ENCODE measurements at places on chromosomes 3 and 15.

GRCh38 chr3:187918081-187918644, 172.9 kb upstream of the BCL6 start:
- no peak for DNase-seq

- no peak for DNase-seq
Observed at GRCh38 chr15:59237119-59237855, 30.6 kb downstream of the LDHAL6B start.

- no peak for DNase-seq
Observed at GRCh38 chr3:138043266-138044029, 33.5 kb downstream of the CLDN18 start.

DNA sequence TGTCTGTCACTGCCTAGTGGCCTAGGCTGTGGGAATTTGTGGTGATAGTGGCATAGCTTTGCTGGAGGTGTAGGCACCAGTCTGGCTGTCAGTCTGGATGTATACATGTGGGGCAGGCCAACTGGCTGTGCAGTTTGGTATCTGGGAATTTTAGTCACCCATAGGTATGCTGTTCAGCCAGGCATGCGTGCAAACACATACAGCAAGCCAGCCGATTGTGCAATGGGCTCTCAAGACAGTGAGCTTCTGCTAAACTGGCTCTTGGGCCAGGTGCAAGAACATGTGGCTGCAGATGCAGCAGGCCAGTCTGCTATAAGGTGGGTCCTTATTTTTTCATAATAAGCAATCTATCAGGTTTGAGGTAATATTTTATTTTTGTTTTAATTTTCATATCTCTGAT, 87.1 kb upstream of the PLSCR5 start:
- DNase-seq: no peak

DNA sequence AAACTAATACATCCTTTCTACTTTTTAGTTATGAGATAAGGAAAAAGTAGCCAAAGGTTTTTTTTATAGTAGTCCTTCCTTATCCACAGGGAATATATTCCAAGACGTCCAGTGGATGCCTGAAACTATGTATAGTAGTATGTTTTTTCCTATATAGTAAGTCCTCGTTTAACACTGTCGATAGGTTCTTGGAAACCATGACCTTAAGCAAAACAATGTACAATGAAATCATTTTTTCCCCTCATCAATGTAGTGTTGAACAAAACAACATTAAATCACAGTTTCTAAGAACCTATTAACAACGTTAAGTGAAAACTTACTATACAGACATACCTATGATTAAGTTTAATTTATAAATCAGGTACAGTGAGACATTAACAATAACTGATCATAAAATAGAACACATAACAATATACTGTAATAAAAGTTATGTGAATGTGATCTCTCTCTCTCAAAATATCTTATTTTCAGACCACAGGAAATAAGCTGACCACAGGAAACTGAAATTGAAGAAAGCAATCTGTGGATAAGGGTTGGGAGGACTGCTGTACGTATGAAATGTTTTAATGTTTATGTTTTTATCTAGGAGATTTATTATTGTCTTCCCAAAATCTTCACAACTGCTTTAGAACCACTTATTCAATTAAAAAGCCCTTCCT, 20.6 kb downstream of the COPS2 start:
- DNase-seq: no peak

DNA sequence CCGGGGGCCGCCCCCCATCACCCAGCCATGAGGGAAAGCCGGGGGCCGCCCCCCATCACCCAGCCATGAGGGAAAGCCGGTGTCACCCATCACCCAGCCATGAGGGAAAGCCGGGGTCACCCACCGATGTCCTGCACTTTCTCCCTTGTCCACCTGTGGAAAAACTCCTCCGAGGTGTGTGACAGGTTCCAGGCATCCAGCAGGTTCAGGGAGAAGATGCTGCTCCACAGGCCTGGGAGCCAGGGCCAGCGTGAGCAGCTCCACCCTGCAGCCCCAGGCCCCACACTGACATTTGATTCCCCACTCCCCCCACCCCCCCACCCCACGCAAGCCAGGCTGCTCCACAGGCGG, 15.5 kb upstream of the EHD4 start:
- DNase-seq: no peak

DNA sequence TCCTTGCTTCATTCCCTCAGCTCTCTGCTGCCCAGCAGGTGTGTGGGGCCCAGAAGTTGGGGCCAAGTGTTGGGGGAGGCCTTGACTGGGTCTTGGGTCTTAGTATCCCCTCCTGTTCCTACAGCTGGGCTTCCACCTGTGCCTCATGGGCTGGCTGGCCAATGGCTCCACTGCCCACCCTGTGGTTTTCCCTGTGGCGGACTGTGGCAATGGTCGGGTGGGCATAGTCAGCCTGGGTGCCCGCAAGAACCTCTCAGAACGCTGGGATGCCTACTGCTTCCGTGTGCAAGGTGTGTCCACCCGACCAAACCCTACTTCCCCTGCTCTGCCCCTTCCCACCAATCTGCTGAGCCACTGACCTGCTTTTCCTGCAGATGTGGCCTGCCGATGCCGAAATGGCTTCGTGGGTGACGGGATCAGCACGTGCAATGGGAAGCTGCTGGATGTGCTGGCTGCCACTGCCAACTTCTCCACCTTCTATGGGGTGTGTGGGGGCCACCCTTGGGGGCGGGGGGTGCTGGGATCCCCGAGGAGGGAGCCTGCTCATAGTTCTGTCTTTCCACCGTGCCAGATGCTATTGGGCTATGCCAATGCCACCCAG, 10.9 kb downstream of the NT5DC2 start:
- no peak for DNase-seq

- DNase-seq: no peak
Observed at GRCh38 chr3:21292971-21293370, 458.0 kb downstream of the ZNF385D start.

- DNase-seq: no peak
Observed at GRCh38 chr3:58391156-58391865, 42.3 kb downstream of the PDHB start.

GRCh38 chr3:107236655-107237337, 140.4 kb upstream of the CCDC54 start:
- no peak for DNase-seq

GRCh38 chr15:32956006-32956405, 238.2 kb downstream of the GREM1 start:
- DNase-seq: no peak

DNA sequence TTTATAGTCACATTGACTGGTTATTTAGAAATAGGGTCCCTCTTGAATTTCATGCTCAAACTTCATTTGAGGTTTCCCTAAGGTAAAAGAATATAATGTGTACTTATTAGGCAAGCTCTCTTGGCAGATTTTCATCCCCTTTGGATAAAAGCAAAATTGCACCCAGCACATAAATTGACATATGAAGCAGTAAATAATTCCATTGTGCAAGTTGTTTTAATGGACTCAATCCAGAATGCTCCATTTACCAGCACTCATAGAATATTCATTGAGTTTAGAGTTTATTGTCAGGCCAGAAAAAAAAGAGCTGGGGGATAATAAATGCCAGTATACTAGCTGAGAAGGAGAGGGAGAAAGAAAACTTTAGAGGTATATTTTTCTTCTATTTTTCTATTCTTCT, 136.8 kb downstream of the TPRG1 start:
- DNase-seq: no peak

GRCh38 chr15:58669108-58669507, 80.4 kb downstream of the ADAM10 start:
- DNase-seq: no peak

DNA sequence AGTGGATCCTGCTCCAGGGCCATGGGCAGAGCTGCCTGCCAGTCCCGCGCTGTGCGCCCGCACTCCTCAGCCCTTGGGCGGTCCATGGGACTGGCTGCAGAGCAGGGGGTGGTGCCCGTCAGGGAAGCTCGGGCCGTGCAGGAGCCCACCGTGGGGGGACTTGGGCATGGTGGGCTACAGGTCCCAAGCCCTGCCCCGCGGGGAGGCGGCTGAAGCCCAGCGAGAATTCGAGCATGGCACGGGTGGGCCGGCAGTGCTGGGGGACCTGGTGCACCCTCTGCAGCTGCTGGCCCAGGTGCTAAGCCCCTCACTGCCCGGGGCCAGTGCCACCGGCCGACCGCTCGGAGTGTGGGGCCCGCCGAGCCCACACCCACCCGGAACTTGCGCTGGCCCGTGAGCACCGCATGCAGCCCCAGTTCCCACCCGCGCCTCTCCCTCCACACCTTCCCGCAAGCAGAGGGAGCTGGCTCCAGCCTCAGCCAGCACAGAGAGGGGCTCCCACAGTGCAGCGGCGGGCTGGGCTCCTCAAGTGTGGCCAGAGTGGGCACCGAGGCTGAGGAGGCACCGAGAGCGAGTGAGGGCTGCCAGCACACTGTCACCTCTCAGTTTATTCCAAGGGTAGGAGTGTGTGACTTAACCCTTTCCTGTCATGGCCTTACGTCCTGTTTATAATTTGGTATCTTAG, 129.3 kb downstream of the TMEM108 start:
- DNase-seq: no peak

- no peak for DNase-seq
Observed at GRCh38 chr15:40108061-40108854, 421 bp downstream of the BMF start.

DNA sequence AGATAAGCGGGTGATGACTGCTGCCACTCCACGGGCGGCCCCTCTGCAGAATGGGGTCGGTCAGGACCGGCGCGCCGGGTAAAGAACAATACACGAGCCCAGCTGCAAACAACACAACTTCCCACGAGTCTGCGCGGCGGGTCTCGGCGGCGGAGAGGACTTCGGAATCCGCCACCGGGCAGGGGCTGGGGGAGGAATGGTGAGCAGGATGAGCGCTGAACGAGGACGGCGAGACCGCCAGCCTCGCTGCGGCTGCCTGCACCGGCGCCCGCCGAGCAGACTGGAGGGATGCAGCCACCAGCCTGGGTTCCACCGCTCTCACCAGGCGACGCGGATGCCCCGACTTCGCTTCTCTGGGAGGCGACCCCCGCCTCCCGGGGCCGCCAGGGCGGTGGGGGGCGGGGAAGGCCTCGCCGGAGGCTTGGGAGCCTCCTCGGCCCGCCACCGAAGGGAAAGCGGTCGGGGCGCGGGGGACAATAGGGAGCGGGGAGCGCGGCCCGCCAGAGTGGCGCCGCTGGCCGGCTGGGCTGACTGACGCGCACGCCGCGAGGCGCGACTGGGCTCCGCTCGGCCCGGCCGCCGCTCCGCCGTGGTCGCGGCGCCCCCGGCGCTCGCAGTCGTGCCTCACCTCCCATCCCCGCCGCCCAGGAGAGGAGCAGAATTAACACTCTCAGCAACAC, 515 bp downstream of the ADAM10 start:
- DNase-seq: no peak

DNA sequence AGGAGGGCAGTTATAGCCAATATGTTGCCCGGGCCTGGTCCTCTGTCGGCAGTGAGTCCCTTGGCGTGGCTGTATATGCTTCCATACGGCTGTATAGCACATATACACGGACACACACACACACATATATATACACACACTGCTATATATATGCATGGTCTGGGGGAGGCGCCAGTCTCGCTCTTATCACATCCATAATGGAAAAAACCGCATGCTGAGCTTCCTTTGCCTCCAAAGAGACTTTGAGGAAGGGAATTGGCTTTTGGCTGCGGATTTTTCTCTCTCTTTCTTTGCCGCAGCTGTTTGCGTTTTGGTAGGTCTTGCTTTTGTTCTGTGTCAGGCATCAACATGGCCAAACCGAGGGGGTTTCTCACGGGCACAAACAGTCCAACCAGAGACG, 11.3 kb upstream of the TMEM115 start:
- no peak for DNase-seq

DNA sequence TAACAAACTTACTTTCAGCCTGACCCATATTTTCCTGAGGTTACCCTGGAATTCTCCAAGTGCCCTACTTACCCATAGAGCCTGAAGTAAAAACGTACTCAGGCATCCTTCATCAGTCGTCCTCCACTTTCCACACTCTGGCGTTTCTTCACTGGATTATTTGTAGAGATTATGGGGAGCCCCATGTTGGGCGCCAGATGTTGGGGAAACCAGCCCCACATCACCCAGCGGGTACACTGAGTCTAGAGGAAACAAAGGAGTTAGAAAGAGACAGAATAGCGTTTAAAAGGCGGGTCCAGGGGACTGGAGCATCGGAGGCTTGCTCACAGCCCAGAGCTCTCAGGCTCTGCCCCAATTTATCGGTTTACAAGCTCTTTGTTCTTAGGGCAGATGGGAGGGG, 9.7 kb upstream of the SLC28A2 start:
- DNase-seq: no peak

GRCh38 chr15:37586976-37587375, 347.5 kb upstream of the TMCO5A start:
- DNase-seq: no peak

- DNase-seq: no peak
Observed at GRCh38 chr15:35078221-35078915, 6.7 kb downstream of the NANOGP8 start.

DNA sequence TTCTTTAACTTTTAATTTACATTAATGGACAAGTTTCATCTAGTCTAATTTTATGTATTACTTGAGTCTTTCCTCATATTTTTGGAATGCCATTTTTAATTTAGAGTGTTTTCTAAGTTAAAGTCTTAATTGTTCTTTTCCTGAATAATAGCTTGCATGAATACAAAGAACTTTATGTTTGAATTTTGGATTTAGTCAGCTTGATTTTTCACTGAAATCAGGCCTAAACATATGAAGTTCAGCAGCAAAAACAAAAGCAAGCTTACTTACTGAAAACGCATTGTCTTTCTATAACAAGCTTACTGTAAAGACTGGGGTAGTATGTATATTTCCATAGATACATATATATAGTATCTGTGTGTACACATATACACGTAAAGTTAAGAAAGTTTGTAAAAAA, 126.0 kb downstream of the ZBTB20 start:
- no peak for DNase-seq

DNA sequence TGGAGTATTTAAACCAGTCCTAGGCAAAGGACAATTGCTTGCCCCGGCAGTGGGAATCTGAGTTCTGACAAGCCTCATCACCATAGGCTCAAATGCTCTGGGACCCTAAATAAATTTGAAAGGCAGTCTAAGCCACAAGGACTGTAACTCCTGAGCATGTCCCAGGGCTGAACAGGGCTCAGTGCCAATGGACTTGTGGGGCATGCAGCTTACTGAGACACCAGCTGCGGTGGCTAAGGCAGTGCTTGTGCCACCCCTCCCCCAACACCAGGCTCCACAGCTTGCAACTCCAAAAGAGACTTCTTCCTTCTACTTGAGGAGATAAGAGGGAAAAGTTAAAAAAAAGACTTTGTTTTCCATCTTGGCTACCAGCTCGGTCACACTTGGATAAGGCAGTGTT, 289.7 kb upstream of the DCBLD2 start:
- no peak for DNase-seq

- DNase-seq: no peak
Observed at GRCh38 chr3:9208605-9209152, 40.8 kb downstream of the SRGAP3 start.

- DNase-seq: no peak
Observed at GRCh38 chr3:152609891-152610290, 225.0 kb upstream of the P2RY1 start.

DNA sequence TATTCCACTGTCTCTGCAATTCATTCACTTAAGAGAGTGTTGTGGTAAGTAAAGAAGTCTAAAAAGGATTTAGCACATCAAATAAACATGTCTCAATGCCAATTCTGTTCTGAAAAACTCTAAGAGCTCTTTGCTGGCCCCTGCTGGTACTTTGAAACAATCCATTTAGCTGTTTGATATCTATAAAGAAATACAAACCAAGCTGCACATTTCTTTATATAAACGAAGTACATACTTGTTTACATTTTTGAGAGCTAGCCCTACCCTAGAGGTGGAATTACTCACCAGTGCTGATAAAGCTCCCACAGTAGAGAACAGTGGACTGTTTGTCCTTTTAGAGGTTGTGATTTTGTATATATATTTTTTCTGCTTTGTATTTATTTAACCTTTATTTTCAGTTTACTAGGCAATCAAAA, 75.5 kb downstream of the NEDD4 start:
- no peak for DNase-seq
